Endothelial cell of umbilical vein (primary cell): ENCODE measurements at places on chromosomes 7 and 10. TPM values are rescaled to one million over a fixed set of nuclear protein-coding genes. Genes with fewer than 3 reads are reported as not detected.

GRCh38 chr7:151373599-151373998, 32.0 kb downstream of the NUB1 start:
- no peaks in the 10 kb centered on the region for H3K4me1 ChIP-seq
- no peak overlapping the region for H3K4me3 ChIP-seq
- DNase-seq, result no peak
- H3K27me3 ChIP-seq, result no peaks in the 10 kb centered on the region
- H3K27ac ChIP-seq, result no peak overlapping the region

ZNF3 gene
- 30.9 and 31.1 TPM in 2 replicates for total RNA-seq

LRRD1 gene
- 0.46 TPM in 1 of 2 replicates, not detected in the other for total RNA-seq

DNA sequence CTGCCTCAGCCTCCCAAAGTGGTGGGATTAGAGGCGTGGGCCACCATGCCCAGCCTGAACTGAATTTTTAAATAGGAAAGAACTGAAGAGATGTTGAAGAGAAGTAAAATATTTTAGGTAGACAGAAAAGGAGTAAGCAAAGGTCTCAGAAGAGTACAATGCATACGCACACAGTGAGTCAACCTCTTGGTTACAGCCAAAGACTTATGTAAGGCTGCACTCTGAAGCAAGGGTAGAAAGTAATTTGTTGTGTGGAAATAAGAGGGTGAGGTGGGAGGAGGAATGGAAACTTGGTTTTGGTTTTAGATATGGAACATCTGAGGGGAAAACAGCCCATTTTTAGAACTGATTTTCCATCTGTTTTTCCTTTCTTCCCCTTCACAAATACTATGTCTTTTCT, 17.6 kb downstream of the KRIT1 start:
- H3K4me3 ChIP-seq, result no peak overlapping the region
- H3K36me3 ChIP-seq, result peaks cover 2% of the 10 kb centered on the region
- H3K27ac ChIP-seq, result no peak overlapping the region
- H3K27me3 ChIP-seq, result no peaks in the 10 kb centered on the region
- DNase-seq, result no peak

DNA sequence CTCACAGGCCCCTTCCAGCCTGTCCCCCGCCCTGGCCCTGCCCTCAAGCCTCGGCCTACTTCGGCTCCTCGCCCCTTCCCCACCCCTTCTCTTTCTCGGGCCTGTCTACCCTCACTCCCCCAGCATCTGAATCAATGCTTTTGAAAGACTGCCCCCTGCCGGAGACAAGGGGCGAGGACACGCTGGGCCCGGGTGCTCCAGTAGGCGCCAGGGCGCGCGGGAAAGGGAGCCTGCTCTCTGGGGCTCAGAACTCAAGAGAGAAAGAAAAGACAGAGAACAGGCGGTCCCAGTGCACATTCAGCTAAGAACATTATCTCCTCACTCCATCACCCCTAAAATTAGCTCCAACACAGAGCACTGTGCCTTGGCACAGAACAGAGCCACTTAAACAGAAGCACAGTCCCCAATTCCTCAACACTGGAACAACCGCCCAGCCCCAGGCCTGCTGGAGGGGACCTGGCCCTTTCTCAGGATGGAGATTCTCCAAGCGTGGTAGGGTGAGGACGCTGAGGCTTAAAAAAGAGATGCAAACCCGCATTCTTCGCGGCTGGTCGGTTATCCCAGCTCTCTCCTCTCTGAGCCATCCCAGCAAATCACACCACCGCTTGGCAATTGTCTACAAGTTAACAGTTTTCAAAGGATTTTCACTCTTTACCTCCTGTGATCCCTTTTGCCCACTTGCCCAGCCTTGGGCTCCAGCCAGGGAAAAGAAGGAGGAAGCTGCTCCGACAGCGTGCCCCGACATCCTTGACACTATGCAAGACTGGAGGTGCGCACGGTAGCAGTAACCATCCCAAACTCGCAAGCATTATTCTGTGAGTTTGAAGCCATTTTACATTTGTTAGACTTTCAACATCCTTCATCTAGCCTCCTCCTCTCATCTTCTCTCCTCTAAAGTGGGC, 2.1 kb downstream of the GIGYF1 start:
- peaks cover 16% of the 10 kb centered on the region for H3K4me1 ChIP-seq
- H3K36me3 ChIP-seq, result peaks cover 25% of the 10 kb centered on the region
- peak; percentile 65 for DNase-seq
- no peaks in the 10 kb centered on the region for H3K27me3 ChIP-seq

FRAT1 gene
- 3.2 and 3.5 TPM in 2 replicates for total RNA-seq

LRRC17 gene
- 22.7 and 31.9 TPM in 2 replicates for total RNA-seq

- H3K27ac ChIP-seq, result no peak overlapping the region
- H3K4me1 ChIP-seq, result peaks cover 6% of the 10 kb centered on the region
- no peaks in the 10 kb centered on the region for H3K36me3 ChIP-seq
- no peaks in the 10 kb centered on the region for H3K27me3 ChIP-seq
Measured at GRCh38 chr7:51027106-51027934, 244.6 kb upstream of the GRB10 start.

- H3K36me3 ChIP-seq, result no peaks in the 10 kb centered on the region
- H3K27ac ChIP-seq, result no peak overlapping the region
- no peaks in the 10 kb centered on the region for H3K27me3 ChIP-seq
Measured at GRCh38 chr10:125208854-125209565, 48.6 kb upstream of the CTBP2 start.

ATG9B gene
- total RNA-seq, result not detected in 2 replicates

PRPS1L1 gene
- total RNA-seq, result not detected in 2 replicates

DNA sequence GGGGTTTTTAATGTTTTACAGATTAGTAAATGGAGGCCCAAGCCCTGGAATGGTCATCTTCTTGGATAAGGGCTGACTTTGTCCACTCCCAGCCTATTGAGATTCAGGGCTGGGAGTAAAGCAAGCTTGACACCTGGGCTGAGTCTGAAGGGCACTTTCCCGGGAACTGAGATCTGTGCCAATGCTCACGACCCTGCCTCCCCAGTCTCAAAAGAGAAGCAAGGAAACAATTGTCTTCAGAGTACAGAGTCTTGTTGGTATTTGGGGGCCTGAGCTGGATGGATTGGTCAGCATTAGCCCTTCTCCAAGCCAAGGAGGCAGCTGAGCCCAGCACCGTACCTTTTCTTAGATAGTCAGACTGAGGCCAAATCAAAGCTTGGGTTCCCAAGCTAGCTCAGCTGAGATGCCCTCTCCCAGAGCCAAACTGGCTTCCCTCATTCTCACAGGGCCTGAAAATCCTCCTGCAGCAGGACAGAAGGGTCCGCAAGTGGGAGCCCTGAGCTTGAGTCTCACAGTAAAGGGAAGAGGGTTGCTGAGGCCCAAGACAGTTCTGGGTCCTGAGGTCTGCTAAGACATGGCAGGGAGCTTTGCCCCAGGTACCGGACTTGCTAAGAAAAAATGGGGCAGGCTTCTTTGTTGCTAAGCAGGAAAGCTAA, 3.7 kb downstream of the DDIT4 start:
- no peak overlapping the region for H3K27ac ChIP-seq
- no peak overlapping the region for H3K4me3 ChIP-seq
- H3K27me3 ChIP-seq, result no peaks in the 10 kb centered on the region
- peaks cover 19% of the 10 kb centered on the region for H3K4me1 ChIP-seq
- no peak for DNase-seq

DNA sequence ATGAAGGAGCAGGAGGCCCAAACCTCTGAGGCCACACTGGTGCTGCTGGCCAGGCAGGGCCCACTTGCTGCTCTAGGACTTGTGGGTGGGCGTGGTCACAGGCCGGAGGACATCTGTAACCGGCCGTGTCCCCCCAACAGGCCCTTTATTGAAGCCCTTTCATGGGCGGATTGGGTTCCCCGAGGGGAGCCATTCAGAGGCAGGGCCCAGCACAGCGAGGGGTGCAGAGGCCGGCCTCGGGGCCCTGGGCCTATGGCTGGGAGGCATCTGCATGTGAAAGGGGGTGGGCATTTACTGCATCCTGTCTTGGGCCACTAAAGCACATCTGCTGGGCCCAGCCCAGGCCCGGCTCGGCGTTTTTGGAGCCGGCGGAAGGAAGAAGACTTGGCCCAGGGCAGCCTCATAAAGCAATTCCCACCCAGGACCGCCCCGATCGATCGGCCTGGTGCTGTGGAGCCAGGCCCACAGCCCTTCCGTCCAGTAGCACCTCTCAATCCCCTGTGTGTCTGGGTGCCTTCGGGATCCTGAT, 8.4 kb downstream of the LHPP start:
- DNase-seq, result no peak
- H3K27me3 ChIP-seq, result no peaks in the 10 kb centered on the region
- H3K4me1 ChIP-seq, result no peaks in the 10 kb centered on the region
- no peak overlapping the region for H3K4me3 ChIP-seq

DNA sequence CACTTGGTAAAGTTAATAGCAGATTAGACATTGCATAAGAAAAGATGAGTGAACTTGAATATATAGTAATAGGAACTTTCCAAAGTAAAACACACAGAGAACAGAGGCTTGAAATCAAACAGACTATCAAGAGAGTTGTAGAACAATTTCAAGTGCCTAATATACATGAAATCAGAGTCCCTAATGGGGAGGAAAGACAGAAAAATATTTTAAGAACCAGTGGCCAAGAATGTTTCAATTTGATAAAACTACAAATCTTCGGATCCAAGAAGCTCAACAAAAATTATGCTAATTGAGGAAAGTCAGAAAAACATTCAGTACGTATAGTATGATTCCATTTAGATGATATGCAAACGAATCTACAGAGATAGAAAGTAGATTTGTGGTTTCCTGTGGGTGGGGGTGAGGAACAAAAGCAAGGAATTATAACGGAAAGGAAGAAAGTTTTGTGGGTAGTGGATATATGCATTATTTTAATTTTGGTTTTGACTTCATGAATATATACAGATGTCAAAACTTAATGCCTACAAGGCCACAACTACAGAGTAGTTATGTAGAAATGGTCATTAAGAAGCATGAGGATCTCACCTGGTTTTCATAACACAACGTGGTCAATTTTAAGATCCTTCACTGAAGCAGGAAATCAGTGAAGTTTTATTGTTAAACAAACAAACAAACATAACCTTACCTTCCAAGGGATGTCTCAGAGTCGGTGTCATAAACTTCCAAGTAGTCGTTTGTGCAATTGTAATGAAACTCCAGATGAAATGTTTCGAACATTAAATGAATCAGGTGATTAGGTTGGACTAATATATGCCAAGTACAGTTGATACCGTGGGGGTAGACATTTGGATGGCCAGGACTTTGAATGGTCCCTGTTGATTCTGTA, 62.0 kb downstream of the CUBN start:
- H3K27ac ChIP-seq, result peak overlapping the region; percentile 89
- peak; percentile 32 for DNase-seq
- peaks cover 65% of the 10 kb centered on the region for H3K4me1 ChIP-seq

DNA sequence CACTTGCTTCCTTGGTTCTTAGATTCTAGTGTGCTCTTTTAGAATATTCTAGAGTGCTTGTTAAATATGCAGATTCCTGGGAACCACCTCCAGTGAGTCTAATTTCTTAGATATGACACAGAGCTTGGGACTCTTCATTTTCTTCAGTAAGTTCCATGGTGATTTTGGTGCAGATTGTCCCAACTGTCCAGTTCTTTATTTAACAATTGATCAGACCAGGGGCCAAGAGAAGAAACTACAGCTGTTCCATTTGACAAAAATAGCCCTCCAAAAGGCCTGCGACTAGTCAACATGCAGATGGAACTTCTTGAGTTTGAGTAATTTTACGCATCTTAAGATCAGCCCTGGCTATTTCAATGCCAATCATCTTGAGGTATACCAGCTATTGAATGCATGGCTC, 760.7 kb downstream of the LRMDA start:
- H3K27me3 ChIP-seq, result no peaks in the 10 kb centered on the region
- DNase-seq, result no peak
- no peak overlapping the region for H3K4me3 ChIP-seq
- no peak overlapping the region for H3K27ac ChIP-seq
- H3K4me1 ChIP-seq, result no peaks in the 10 kb centered on the region
- no peaks in the 10 kb centered on the region for H3K36me3 ChIP-seq

DNA sequence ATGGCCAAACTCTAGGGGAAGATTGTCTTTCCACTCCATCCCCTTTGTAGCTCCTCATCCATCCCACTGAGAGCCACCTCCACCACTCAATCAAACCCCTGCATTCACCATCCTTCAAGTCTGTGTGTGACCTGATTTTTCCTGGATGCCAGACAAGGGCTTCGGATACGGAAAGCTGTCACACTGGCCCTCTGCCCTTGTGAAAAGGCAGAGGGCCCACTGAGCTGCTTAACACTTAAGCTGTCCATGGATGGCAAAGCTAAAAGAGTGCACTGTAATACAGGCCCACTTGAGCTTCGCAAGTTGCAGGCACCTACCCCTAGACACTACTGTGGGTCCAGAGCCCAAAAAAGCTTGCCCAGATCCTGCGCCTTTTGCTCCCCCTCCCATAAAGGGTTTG, 237.2 kb downstream of the MAGI2 start:
- no peaks in the 10 kb centered on the region for H3K4me1 ChIP-seq
- H3K27ac ChIP-seq, result no peak overlapping the region
- H3K4me3 ChIP-seq, result no peak overlapping the region
- no peaks in the 10 kb centered on the region for H3K27me3 ChIP-seq
- no peak for DNase-seq

GRCh38 chr7:104814126-104814525, 199.9 kb upstream of the KMT2E start:
- no peaks in the 10 kb centered on the region for H3K4me1 ChIP-seq
- no peak overlapping the region for H3K4me3 ChIP-seq
- H3K27ac ChIP-seq, result no peak overlapping the region
- no peak for DNase-seq
